Right atrium auricular region (tissue), 2 donors: ENCODE measurements at places on chromosomes 12 and 14. TPM values are rescaled to one million over a fixed set of nuclear protein-coding genes. Genes with fewer than 3 reads are reported as not detected.

Gene EIF2S3B
- total RNA-seq, result not detected

Gene A2ML1
- total RNA-seq, result not detected

Gene LMO3
- total RNA-seq, result 12.4 TPM

Gene PIWIL1
- not detected for total RNA-seq

Gene CDKL1
- total RNA-seq, result 2.4 TPM

Gene GNS
- total RNA-seq, result 106 TPM
